ENCODE measurements at places on chromosomes 3 and 15.

GRCh38 chr15:84858231-84858630 is 26.2 kb upstream of the SLC28A1 start:
- no peak for DNase-seq

- DNase-seq, result peak; percentile 99
These were observed at the start of gene RPS17 for GRCh38 chr15:82540055-82540983. RPS17 (minus strand) TSS chr15:82540457; CDS start chr15:82540428, 29 bp downstream.

GRCh38 chr3:171874879-171875278 is 31.7 kb downstream of the TMEM212 start:
- DNase-seq, result no peak

GRCh38 chr3:57735405-57735804 is 20.7 kb upstream of the SLMAP start:
- DNase-seq, result no peak

GRCh38 chr3:106913966-106914365 is 463.3 kb upstream of the CCDC54 start:
- DNase-seq, result no peak

DNA sequence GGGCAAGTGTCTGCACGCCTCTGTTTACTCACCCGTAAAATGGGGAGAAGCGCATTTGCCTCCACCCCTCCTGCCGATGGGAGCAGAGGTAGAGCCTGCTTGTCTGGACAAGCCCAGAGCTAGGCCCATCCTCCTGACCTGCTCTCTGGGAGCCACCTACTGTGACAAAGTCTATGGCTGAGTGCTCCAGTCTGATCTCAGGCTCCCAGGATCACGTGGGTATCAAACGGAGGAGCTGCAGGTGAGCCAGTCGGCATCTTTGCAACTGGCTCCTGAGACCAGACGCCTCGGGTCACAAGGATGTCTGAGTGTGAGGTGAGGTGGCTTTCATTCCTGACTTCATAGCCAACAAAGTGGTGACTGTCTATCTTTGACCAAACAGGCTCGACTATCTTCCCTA is 2.1 kb upstream of the ALDH1A3 start:
- no peak for DNase-seq

- no peak for DNase-seq
These were observed 95.6 kb downstream of the SCAPER start for GRCh38 chr15:76809412-76810103.

GRCh38 chr3:152857082-152857481 is 22.2 kb downstream of the P2RY1 start:
- DNase-seq, result no peak

DNA sequence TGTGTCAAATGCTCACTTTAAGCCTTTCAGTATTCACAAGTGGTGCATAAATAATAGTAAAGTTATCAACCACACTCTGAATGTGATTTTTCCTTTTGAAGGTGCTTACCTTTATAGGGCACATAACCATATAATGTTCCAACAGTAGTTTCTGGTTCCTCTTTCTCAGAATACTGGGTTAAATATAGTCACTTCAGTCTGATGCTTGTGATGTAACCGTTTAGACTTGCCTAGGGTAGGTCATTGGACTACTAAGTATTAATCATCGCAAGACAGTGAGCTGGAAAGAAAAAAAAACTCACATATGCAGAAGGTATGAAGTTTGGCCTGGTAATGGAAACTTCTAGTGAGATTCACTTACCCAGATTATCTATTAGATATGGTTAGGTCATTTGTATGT is 1.9 kb downstream of the KBTBD8 start:
- DNase-seq, result peak; percentile 70

- no peak for DNase-seq
These were observed 61.9 kb downstream of the BTLA start for GRCh38 chr3:112437146-112438022.

DNA sequence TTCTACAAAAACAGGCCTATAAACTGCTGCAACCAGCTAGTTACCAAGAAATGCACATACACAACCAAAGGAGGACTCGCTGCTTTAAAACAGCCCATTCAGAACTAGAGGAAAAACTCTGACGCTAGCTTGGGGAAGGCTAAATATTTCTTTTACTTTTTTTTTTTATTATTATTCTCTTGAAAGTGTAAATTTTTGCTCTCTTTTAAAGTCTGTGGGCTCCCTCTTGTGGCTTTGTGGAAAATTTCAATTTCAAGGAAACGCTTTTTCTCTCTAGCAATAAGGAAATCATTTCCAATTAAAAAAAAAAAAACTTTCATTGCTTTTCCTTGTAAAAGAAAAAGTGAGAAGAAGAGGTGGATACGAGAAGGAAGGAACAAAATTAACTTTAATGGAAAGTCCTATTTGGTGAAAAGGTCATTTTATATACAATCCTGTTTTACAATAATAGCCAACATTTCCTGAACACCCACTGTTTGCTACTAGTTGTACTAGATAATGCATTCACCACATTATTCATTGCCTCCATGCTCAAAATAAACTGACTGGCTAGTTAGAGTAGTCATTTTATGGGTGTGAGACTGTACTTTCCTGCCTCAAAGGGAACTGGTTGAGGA is 51.2 kb upstream of the SAMMSON start:
- DNase-seq, result no peak

GRCh38 chr3:161020256-161020655 is 84.9 kb downstream of the B3GALNT1 start:
- no peak for DNase-seq

DNA sequence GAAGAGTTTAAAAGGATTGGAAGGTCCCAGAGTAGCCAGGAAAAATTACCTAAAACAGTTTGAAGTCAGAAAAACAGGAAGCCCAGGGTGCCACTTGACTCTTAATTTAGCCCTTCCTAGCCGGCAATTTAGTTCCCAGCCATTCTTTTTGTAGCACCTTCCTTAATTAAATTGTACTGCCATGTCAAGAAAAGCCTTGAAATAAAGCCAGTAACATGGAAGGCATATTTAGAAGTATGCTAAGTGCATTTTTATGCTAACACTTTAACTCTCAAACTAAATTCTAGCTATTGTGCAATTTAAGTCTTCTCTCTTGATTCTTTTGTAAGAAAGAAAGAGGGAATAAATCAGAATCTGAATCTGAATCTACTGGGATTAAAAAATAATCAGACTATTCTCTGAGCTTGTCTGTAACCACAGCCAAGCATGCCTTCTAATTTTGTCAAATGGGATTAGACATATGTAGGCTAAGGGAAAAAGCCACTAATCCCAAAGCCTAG is 43.2 kb downstream of the MAP3K13 start:
- no peak for DNase-seq

All from GM06990 (cell line).